ENCODE measurements at places on chromosomes 11 and 22.
A peak's percentile ranks its signal among the peaks of the same experiment; 100 is the strongest.

DNA sequence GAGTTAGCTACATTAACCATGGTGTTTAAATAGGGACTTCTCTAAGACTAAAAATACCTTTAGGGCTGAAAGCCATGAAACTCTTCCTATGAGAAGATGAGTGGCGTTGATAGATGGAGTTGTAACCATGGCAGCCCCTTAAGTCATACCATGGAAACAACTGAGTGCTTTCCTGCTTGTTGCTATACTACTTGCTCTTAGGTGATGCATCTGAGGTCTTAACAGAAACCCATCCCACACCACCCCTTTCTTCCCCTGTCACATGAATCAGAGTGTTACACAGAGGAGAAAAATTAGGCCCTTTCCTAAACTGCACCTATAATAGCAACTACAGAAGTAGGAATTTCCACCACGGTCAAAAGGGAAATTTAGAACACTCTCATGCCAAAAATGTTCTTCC, 64.3 kb upstream of the ZC3H12C start:
- no peak for DNase-seq

DNA sequence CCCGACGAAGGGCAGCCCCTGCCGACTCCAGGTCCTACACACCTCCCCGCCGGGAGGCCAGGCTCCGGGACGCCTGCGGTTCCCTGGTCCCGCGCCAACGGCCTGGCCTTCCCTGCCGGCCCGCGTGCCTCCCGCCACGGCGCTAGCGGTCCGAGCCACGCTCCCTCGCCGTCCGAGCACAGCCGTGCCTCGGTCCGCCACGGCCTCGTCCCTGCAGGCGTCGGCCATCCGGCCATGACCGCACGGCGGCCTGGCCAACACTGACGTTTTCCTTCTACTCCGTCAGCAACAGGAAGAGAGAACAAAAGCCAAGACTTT, 532 bp downstream of the EIF4G2 start:
- peak; percentile 5 for DNase-seq

GRCh38 chr11:108983636-108984420, 319.0 kb downstream of the DDX10 start:
- DNase-seq = no peak

- no peak for DNase-seq
Observed at GRCh38 chr22:48581796-48582469, 1245.7 kb downstream of the BRD1 start.

DNA sequence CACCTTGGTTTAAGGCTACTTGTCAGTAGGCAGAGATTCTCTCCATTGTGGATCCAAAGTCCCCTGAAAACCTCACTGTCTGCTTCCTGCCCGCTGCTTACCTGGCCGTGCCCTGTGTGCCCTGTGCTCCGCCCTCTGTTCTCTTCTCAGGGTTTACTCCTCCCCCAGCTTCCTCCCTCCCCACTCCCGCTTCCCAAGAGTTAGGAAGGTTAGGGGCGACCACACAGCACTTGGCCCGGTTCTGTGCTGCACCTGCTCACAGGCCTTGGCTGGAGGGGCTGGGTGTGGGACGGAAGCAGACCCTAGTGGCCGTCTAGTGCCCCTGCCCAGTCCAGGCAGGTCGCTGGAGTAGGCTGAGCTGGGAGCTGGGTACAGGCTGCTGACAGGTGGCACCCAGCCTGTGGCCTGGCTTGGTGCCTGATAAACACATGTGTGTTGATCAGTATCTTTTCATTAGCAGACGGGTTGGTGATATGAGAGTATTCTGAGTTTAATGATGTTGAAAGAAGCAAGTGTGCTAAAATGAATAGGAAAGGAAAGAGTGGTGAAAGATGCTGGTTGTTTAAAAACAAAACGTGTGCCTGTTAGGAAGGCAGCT, 40.5 kb downstream of the GRAMD4 start:
- DNase-seq = no peak

DNA sequence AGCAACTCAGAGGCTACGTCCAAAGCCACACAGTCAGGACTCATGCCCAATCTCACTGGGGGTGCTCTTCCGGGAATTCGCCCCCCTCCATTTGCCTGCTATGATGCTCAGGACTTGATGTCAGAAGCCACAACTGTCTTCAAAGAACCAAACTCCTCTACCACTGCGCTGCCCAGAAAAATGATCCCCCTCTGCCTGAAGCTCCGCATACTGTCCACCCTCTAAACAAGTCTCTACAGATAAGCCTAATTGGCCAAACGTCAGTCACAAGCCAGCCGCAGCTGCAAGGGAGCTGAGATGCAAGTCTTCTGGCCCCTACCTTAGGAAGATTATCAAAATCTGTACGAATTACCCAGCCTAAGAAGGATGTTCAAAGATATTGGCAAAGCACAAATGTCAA, 294.6 kb downstream of the BUD13 start:
- DNase-seq = no peak

DNA sequence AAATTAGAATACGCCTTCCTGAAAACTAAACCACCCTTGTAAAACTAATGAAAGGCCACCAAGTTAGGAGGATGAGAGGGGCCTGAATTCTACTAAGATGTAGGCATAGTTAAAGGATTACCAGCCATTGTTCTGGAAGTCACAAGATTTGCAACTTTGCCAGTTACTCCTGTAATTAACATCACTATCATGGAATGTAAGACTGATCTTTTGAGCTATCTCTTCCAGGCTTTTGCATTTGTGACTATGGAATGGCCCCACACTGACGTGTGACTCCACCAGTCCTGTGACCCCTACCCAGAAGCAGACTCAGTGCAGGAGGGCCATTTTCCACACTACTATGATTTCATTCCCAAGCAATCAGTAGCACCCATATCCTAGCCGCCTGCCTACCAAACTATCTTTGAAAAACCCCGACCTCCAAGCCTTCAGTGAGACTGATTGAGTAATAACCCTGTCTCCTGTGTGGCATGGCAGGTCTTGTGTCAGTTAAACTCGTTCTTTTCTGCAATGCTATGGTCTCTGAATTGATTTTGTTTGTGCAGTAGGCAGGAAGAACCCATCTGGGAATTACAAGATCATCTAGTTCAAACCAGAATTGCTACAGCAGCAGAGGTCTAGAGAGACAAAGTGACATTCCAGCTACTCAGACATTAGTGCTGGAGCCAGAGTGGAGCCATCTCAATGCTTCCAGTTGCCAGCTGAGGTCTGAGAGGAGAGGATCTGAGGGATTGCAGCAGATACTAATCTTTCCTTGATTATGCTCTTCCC, 1.9 kb upstream of the CTSF start:
- DNase-seq = no peak

DNA sequence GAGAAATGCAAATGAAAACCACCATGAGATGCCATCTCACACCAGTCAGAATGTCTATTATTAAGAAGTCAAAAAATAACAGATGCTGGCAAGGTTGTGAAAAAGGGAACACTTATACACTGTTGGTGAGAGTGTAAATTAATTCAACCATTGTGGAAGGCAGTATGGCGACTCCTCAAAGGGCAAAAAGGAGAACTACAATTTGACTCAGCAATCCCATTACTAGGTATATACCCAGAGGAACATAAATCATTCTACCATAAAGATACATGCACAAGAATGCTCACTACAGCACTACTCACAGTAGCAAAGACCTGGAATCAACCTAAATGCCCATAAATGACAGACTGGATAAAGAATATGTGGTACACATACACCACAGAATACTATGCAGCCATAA, 161.1 kb upstream of the PDGFD start:
- no peak for DNase-seq

DNA sequence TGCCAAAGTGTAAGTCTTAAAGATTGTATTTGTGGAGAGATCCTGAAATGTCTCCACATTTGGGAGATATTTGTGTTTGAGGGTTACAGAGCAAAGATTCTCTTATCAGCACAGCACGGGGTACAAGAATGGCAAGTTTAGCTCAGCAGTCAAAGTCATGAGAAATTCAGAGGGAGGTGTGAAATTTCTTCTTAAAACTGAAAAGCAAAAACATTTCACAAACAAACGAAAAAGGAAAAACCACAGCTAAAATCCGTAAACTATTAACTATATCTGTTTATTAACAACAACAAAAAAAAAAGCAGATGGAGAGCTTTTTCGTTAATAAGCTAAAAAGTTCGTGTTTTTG, 40.9 kb upstream of the ETS1 start:
- DNase-seq = no peak

Measured in stimulated activated CD4-positive, alpha-beta T cell treated with anti-CD3 and anti-CD28 coated beads, Interleukin-4, amount 100 ng/mL, for 48 hours (primary cell).